Islet precursor cell (in vitro differentiated cells): ENCODE measurements at places on chromosomes 1 and 21.

DNA sequence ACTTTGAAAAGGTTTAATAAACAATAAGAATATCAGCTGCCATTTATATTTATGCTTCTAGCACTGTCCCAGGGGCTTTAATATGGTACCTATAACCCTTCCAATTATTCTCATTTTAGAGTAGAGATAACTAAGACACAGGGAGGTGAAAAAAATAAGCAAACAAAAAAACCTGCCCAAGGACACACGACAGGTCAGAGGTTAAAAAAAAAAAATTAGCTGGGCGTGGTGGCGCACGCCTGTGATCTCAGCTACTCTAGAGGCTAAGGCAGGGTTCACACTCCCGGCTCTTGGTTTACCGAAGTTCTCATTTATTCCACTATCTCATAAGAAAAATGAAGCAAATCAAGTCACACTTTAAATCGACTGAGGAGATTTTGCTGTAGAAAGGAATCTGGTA lies 34.7 kb upstream of the CNN3 start:
- DNase-seq: no peak

DNA sequence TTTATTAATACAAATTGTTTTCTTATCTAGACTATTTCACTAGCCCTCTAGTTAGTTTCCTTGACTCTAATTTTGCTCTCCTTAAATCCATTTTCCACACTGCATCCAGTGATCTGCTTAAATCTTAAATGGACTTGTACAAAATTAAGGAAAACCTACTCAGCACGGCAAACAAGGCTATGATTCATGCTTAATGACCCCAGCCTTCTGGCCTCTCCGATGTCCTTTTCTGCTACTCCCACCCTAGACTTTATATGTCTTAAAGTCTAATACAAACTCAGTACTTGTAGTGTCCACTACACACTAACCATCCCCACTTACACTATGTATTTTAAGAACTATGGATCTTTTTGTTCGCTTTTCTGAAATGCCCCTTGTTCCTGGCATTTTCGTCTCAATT lies 2.2 kb downstream of the TMED5 start:
- no peak for DNase-seq

DNA sequence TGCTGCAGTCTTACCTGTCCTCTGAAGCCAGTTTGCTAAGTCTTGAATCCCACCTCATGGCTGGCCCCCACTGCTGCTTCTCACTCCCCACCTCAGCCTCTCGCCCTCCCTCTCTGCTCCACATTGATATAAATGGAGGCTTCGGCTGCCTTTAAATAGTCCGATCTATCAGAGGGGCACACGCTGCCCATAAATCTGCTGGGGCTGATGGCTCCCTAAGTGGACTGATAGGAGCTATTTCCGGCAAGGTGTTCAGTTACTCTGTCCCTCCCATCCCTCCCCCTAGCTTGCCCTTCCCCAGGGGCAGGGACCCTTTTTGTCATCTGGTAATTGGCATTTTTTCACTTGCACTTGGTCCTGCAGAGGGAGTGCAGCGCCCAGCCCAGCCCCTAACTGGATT lies 108.4 kb downstream of the TMEM53 start:
- no peak for DNase-seq

GRCh38 chr1:157773493-157774350 lies 3.2 kb downstream of the FCRL2 start:
- no peak for DNase-seq

DNA sequence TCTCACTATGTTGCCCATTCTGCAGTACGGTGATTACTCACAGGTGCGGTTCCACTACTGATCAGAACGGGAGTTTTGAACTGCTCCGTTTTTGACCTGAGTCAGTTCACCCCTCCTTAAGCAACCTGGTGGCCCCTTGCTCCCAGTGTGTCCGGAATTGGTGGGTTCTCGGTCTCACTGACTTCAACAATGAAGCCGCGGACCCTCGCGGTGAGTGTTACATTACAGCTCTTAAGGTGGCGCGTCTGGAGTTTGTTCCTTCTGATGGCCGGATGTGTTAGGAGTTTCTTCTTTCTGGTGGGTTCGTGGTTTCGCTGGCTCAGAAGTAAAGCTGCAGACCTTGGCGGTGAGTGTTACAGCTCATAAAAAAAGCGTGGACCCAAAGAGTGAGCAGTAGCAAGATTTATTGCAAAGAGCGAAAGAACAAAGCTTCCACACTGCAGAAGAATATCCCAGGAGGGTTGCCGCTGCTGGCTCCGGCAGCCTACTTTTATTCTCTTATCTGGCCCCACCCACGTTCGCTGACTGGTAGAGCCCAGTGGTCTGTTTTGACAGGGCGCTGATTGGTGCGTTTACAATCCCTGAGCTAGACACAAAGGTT lies 17.6 kb upstream of the PARP1 start:
- no peak for DNase-seq

DNA sequence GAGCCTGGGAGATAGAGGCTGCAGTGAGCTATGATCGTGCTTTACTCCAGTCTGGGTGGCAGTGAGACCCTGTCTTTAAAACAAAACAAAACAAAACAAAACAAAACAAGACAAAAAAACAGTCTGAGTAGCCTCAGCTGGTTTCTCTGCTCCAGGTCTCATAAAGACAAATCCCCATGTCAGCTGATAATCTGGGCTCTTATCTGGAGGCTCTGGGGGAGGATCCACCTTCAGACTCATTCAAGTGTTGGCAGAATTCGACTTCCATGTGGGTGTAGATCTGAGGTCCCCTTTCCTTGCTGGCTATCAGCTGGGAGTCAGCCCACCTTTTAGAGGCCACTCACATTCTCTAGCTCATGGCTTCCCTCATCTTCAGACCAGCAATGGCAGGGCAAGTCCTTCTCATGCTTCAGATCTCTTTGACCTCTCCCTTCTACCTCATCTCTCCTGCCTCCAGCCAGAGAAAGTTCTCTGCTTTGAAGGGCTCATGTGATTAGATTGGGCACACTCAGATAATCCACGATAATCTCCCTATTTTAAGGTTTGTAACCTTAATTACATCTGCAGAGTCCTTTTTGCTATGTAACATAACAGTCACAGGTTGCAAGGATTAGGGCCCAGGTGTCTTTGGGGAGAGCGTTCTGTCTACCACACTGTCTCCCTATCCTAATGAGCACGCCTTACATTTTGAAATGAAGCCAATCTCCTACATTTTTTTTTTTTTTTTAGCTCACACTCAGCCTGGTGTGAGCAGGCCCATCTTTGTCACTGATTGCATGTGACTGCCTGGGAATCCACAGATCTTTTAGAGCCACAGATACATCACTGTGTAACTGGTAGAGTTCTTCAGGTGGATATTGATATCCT lies 7.5 kb upstream of the PYCR2 start:
- DNase-seq: no peak

GRCh38 chr1:12457771-12458170 lies 160.2 kb downstream of the DHRS3 start:
- no peak for DNase-seq

GRCh38 chr1:53503433-53504217 lies 44.4 kb downstream of the DMRTB1 start:
- DNase-seq: no peak

GRCh38 chr1:174466607-174467006 lies 18.8 kb downstream of the GPR52 start:
- no peak for DNase-seq

DNA sequence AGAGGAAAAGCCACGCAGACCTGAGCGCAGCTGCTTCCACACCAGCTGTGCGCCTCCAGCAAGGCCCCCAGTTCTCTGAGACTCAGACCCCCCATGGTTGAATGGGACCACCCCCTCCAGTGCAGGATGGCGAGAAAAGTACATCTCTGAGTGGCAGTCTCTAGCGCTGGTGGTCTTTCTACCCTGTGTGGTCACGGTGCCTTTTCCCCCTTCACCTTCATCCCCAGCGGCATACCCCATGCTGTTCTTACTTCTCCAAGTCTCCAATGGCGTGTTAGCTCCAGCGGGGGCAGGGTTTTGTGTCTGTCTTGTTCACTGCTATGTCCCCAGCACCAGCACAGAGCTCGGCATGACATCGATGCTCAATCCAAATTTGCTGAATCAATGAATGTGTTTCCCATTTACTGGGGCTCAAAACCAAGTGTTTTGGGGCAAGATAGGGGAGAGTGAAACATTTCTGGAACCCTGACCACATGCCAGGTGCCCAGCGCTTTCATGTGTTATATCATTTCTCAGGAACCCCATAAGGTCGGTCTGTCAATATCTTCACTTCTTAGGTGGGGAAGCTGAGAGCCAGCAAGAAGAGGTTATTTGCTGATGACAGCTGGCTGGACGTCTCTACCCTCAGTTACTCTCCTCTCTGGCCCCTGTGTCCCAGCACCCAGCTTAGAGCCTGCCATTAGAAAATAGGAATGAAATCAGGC lies 959 bp upstream of the SDC3 start:
- peak; percentile 72 for DNase-seq

GRCh38 chr1:245173446-245174211 lies 18.8 kb downstream of the KIF26B start:
- DNase-seq: no peak

GRCh38 chr1:52551507-52552235 lies 1.2 kb downstream of the TUT4 start:
- no peak for DNase-seq

- DNase-seq: no peak
Measured at GRCh38 chr1:236516929-236517704, 6.7 kb upstream of the LGALS8 start.

- DNase-seq: no peak
Measured at GRCh38 chr1:232793944-232794343, 11.3 kb upstream of the MAP10 start.

DNA sequence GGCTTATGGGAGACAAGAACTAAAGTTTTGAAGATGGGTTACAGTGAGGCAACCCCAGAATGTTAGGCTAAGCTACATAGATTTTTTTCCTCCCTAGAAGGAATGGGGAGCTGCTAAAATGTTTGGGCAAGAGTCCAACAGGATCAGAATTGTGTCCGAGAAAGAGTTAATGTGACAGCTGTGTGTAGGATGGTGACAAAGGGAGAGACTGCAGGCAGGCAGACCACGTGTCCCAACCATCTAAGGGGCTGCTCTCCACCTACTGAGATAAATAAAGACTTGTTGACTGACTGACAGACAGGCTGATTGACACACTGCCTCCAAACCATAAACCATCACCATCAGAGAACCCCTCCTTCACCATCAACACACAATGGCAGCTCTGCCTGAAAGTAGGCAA lies 133.7 kb upstream of the CTTNBP2NL start:
- DNase-seq: no peak

- no peak for DNase-seq
Measured at GRCh38 chr1:108644984-108645383, 15.9 kb downstream of the HENMT1 start.
